GM04504 (cell line): ENCODE measurements at places on chromosomes 5 and 9.

GRCh38 chr5:62082370-62082801 lies 223.6 kb upstream of the KIF2A start:
- peak; percentile 25 for DNase-seq

DNA sequence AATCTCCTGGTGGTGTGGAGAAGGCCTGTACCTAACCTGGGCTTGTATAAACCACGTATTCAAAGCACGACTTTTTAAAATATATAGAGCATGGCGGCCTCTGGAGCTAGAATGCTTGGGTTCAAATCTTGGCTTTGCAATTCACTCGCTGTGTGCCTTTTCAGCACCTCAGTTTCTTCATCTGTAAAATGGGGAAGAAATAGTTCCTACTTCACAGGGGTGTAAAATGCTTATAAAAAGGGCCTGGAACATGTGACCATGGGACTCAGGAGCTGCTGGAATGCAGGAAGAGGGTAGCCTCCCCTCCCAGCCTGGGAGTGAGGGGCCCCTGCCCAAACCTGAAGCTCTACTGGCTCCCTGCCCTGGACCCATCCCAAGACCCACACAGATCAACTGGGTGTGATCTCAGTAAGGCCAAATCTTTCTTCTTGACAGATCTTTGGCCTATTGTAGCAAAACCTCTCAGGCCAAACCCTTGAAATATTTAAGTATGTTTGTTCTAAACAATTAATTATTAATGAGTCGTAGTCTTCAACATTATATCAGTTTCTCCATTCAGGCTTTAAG lies 269.0 kb downstream of the ZSWIM6 start:
- DNase-seq = no peak

DNA sequence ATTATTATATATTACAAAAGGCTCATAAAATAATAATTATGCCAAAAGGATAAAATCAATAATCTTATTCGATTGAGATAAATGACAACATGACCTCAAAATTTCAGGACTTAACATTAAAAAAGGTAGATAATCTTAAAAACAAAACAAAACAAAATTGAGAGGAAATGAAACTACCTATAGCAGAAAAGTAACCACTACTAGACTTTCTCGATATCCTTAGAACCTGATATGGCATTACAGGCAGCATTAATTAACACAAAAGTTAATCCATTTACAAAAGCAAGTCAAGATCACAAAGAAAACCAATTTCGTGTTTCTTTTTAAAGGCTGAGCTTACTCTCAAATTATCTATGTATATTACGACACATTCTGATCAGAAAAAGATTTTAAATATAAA lies 29.9 kb downstream of the TMEM161B start:
- DNase-seq = no peak

- no peak for DNase-seq
Measured at GRCh38 chr9:4922101-4922500, 63.0 kb upstream of the JAK2 start.

GRCh38 chr9:86778761-86779160 lies 168.5 kb downstream of the GAS1 start:
- no peak for DNase-seq

GRCh38 chr5:93611976-93612854 lies 29.2 kb downstream of the NR2F1 start:
- DNase-seq = no peak

GRCh38 chr5:116457062-116457461 lies 117.6 kb downstream of the SEMA6A start:
- no peak for DNase-seq

DNA sequence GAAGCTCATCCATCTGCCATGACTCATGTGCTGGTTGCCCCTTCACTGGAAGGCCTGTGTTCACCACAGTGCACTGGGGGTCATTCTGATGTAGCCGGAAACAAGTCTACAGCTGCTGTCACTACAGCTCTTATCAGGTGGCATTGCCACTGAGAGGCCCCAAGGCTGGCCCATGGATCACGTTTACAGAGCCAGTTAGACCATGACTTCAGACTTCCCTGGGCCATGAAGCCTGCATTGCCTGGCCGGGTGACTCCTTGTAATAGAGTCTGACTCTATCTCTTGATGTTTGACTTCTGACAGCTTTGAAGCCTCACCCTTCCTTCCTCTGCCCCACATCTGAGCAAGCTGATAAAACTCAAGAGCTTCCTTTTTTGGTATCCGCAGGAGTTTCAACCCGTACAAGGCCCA lies 473.5 kb upstream of the DAP start:
- DNase-seq = no peak

GRCh38 chr5:66976108-66976507 lies 220.5 kb downstream of the CD180 start:
- DNase-seq = no peak
